IPS DF 19.7 (cell line): ENCODE measurements at places on chromosomes 7 and 10.

DNA sequence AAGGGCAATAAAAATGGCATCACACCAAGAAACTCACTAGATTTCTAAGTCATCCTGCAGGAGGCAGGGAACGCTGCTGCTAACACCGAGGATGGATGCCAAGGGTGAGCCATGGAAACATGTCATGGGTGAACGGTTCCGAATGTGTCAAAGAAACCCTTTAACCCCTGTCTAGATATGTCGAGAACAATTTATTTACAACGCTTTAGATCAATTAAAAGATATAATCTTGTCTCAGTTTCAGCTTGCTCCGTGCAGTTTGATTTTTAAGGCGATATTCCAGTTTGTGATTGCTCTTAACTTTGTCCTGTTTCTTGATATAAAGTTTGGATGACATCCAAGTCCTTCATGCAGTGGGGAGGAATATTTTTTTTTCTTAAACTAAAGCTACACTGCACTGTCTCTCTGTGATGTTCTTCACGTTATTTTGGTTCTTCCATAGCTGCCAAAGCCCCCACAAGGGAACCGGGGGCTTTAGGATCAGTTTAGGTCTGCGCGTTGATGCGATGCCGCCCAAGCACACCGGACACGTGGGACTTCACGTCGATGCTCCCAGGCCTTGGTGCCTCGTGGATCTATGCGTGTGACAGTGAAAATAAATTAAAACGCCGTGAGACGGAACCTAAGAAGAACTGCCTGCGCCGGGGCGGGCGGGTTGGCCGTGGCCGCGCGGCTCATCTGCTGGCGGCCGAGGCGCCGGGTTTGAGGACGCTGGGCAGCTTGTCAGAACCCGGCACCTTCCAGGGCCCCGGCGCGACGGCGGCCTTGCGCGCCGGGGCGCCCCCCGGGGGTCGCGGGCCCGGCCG, 220.3 kb downstream of the PHTF2 start:
- no peak for DNase-seq

DNA sequence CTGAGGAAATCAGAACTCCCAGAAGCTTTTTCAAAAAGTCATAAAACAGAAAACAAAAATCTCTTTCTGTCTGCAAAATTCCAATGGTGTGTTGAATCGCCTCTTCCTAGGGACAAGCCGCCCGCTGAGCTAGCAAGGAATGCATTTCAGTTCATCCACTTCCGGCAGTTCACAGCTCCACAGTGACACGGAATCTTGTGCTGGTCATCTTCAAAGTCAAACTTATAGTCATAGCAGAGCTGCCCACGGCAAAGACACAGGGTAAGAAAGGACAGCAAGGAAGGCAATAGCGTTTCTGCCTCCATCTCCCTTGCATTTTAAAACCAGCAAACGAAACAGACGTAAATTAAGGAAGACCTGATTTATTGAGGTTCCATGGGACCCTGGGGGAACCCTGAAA, 111.2 kb downstream of the GALNT11 start:
- DNase-seq, result no peak

DNA sequence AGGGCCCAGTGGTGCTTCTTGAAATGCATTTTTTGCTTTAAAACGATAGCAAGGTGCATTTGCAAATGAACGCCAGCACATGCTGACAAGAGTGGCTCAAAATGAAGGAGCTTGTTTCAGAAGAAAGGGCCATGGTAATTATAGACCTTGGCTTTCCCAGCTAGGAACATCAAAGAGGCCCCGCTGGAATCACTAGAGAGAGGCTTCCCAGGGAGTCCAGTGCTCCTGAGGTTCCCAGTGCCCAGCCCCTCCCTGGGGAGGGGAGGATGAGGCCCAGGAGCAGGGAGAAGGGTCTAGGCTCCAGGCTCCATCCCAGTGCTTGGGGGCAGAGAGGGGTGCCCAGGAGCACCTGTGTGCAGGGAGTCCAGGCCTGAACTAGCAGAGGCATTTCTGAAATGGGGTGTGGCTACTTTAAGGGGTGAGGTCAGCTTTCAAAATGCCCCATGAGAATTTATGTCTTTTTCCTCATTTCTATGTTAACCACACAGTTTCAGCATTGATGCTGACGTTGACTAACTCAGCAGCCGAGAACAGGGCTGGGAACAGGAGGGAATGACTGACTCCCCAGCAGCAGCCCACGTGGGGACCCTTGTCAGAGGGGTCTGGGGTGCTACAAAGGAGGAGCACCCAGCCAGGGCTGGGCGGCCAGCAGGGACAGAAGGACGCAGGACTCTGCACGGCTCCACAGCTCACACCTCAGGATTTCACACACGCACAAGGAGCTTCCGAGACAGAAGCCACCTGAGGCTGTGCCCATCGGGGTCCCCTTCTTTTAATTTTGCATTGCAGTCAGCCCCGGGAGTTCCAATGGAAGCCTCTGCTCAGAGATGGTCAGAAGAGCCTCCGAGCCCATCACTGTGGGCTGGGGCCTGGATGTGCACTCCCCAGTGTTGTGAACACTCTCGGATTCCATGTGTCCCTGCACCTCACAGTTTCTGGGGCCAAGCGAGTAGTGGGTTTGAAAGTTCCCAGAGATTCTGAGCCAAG, 570.2 kb downstream of the PTPRN2 start:
- DNase-seq, result no peak

DNA sequence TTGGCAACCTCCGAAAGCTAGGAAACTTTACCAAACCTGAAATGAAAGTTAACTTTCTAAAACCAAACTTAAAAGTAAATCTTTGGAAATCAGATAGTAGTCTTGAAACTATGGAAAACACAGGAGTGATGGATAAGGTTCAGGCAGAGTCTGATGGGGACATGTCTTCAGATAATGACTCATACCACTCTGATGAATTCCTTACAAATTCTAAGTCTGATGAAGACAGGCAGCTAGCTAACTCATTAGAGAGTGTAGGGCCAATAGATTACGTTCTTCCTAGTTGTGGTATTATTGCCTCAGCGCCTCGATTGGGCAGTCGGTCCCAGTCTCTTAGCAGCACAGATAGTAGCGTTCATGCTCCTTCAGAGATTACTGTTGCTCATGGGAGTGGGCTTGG, 45.9 kb downstream of the MCMBP start:
- DNase-seq, result no peak

DNA sequence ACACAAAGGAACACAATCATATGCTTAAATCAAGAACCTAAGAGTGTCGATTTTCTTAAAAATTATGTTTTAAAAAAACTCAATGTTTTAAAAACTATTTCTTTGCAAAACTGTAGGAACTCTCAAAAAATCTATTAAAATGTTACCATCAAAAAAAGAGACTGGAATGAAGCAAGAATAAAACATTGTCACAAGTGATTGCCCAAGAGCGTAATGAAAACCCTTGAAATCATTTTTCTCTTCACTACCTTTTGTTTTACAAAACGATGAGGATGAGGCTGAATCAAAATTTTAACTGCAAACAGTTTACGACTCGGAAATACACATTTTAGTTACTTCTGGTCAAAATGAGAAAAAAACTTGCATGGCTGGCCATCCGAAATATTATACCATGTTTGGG, 855 bp downstream of the YME1L1 start:
- DNase-seq, result no peak

GRCh38 chr7:8189625-8190024, 72.3 kb downstream of the ICA1 start:
- no peak for DNase-seq

DNA sequence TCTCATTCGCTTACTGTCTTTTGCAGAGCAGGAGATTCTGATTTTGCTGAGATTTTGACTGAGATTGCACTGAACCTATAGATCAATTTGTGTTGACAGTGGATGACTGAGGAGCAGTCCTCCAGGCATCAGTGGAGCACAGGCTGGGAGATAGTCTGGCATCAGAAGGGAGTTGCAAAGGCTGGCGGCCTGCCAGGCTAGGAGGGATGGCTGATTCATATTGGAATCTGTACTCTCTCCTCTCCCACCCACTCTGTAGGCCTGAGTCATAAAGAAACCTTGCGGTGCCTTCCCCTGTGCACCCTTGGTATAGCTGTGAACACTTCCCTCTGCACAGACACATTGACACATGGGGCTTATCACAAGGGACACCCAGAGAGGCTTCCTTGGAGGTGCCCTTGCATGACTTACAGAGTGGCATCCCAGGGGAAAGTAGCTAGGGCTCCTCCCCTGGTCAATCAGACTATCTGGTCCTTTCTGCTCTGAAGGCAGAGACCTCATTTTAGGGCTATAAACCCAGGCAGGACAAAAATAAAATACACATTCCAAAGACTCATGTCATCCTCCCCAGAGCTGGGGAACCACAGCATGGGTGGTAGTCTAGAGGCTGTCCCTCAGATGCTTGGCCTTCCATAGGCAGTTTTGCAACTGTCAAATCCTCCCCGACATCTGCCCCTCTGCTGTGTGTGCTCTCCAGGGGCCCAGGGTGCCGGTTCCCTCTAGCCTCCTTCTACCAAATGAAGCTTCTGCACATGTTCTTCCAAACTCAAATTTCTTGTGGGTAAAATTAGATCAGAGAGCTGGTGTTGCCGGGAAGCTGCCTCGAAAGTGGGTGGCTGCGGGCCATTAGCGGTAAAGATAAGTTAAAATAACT, 37.4 kb upstream of the EEPD1 start:
- DNase-seq, result no peak

GRCh38 chr7:7002418-7003062, 176.5 kb upstream of the CCZ1B start:
- peak; percentile 63 for DNase-seq

DNA sequence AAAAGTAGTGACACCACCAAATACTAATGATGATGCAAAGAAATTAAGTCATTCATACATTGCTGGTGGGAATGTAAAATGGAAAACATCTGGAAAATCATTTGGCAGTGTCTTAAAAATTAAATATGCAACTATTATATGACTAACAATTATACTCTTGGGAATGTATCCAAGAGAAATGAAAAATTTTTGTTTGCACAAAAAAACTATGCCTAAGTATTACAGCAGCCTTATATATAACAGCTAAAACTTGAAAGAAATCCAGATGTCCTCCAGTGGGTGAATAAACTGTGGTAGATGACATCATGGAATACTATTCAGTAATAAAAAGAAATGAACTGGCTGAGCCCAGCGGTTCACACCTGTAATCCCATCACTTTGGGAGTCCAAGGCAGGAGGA, 132.0 kb downstream of the NEBL start:
- no peak for DNase-seq

DNA sequence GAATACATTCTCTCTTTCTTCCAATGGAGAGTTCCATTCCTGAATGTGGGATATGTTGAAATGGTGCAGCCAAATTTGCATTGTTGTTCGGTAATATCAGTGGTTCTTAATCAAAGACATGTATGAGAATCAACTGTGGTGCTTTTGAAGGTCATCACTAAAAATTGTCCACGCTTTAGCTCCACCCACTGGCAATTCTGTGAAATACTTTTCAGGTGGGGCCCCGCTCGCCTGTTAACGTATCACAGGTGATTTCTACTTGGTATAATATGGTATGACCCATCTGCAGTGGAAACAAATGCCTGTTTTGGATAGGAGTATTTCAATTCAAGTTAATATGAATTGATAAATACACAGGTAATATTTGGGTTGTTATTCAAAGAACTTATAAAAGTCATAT, 178.4 kb downstream of the NSUN6 start:
- no peak for DNase-seq

DNA sequence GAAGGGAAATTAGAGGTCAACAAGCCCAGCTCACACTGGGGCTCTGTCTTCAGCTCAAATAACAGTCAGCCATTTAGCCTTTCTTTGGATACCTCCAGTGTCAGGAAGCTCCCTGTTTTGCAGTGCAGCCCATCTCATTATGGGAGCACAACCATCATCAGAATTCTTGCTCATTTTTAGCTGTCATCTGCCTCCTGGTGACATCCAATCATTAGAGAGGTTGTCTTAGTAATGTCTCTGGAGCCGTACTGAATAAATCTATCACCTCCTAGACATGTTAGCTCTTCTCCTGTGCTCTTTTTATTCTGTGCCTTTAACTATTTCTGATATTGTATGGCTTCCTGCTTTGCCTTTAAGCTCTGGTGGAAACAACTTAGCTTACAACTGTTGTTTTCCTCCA, 74.5 kb downstream of the CHRM2 start:
- no peak for DNase-seq

GRCh38 chr10:79342811-79343561, 4.3 kb upstream of the PPIF start:
- no peak for DNase-seq

DNA sequence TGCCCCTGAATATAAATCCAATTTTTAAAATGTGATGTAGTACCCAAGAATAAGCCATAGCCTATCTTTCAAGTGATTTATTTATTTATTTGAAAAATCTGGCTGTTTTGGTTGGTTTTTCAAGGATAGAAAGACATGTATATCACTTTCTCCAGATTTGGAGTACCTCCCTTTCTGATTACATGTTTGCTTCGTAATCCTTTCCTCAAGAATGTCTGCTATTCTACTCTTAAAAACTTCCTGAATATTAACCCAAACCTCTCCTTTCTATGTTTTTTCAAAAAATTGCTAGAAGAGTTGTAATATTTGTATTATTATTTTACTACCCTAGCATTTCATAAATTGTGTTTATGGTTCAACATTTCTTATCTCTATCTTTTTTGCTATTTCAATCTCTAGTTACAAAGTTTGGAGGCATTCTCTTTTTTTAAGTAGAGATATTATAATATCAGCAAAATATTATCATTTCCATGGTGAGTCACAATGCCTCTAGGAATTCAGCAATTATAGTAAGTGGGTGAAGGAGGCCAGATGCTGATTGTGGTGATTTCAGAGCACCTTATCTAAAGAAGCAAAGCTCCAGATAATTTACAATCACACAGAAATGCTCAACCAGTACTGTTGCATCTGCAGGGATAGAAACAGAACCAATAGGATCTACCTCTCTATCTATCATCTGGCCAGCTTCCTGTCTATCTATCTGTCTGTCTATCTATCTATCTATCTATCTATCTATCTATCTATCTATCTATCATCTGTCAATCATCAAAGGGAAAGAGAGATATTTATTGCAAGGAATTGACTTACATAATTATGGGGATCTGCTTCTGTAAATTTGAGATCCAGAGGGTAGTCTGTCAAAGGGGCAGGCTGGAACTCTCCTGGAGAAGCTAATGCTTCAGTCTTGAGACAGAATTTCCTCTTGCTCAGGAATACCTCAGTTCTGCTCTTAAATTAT, 412.5 kb upstream of the SEMA3C start:
- no peak for DNase-seq

DNA sequence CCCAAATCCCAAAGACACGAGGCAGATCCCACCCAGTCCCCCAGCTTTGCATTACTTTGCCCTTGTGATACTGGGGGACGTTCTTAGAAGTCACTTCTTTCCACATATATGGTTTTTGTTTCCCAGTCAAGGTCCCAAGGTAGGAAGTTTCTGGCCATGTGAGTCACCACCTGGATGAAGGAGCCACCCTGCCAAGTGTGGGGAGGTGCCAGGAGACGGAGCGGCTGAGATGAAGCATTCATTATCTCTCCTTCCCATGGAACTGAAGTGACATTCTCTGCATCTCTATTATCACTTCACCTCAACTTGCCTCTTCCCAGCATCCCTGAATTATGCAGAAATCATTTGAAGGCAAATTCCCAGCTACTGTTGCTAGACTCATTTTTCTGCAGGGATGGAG, 136.2 kb upstream of the INSYN2A start:
- DNase-seq, result no peak

- no peak for DNase-seq
These were observed 3.0 kb downstream of the LAMB1 start for GRCh38 chr7:107999779-108000560.
